Nephron progenitor cell (in vitro differentiated cells): ENCODE measurements at places on chromosomes 4 and X.
A peak's percentile ranks its signal among the peaks of the same experiment; 100 is the strongest.

DNA sequence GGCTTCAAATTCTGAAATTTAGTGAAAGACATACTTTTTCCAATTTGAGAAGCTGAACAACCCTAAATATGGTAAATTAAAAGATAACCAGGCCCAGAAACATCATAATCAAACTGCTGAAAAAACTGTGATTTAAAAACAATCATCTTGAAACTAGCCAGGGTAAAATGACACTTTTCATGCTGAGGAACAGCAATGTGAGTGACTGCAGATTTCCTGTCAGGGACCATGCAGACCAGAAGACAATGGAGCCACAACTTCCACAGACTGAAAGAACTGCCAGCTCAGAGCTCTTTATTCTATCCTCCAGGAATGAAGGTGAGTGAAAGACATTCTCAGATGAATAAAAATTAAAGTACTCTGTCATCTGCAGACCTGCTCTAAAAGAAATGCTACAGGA is 73.3 kb downstream of the NAT8L start:
- DNase-seq: no peak

DNA sequence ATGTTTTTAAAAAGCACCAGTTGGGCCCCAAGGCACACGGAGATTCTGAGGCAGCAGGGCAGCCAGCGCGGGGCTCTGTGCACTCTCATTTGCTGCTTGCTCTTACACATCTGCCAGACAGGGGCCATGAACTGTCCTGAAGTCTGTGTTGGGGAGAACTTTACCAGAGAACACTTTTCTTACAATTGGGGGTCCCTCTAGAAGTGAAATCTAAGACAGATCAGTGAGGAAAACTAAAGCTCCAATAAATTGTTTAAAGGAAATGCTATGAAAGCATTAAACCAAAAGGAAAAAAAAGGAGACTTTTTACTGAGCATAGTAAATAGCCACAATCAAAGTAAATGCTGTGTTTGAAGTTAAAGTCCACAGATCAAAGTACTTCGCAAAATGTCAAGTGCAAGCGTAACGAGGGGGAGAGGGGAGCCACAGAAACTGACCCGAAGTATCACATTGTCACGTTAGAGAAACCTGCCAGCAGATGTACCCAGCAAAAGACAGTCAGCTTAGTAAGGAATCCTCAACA is 37.8 kb downstream of the SORBS2 start:
- DNase-seq: peak; percentile 24

DNA sequence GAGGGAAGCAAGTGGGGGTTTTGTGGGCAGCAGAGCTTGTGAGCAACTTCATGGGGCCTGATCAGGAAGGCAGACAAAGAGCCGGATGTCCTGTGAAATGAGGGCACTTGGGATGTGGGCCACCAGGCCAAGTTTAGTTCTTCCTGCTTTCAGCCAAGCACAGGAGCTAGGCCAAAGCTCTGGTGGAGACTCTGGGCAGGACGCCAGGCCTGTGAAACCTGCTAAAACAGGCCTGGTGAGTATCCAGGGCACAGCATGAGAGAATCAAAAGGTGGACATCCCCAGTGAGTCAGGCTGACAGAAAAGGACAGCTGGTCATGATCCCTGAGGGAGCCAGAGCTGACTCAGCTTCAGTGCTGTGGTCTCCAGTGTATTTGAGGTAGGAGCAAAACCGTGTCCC is 95.7 kb downstream of the NPNT start:
- no peak for DNase-seq

- no peak for DNase-seq
Observed at GRCh38 chr4:105965183-105965800, 70.0 kb downstream of the NPNT start.

- DNase-seq: no peak
Observed at GRCh38 chr4:15809466-15809865, 31.3 kb downstream of the CD38 start.

GRCh38 chrX:10474510-10474909 is 145.9 kb downstream of the MID1 start:
- no peak for DNase-seq

DNA sequence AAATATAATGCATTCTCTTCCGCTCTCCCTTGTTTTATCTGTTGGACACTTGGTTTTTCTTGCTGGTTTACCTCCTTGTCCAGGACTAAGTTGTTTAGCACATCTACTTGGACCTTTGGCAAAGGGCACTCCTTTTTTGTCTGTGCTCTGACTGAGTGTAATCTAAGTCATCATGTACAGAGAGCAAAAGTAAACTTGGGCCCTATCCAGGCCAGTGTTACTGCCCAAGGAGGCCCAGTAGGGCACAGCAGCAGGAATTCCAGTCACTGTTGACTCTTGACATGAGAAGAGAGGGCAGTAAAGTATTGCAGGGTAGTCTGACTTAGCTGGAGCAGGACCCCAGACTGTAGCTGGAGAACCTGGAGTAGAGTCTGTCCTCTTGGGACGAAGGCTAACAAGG is 445.5 kb downstream of the ZIC3 start:
- DNase-seq: no peak

DNA sequence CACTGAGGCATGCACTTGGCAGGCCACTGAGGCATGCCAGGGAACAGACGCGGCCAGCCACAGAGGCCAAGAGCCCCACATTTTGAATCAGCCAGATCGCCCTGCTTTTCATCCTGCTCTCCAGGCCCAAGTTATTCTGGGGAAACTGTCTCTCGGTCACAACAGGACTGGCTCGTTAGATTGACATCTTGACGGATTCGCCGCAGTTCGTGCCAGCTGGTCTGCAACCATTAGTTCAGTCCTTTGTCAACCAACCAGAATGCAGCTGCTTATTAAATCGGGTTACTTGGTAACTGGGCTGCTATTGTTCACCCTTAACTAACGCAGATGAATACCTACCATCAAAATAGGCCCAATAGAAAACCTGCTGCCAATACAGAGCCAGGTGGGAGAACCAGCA is 16.7 kb downstream of the CLDN34 start:
- DNase-seq: no peak

- DNase-seq: no peak
Observed at GRCh38 chr4:66974665-66975064, 570.6 kb downstream of the CENPC start.

DNA sequence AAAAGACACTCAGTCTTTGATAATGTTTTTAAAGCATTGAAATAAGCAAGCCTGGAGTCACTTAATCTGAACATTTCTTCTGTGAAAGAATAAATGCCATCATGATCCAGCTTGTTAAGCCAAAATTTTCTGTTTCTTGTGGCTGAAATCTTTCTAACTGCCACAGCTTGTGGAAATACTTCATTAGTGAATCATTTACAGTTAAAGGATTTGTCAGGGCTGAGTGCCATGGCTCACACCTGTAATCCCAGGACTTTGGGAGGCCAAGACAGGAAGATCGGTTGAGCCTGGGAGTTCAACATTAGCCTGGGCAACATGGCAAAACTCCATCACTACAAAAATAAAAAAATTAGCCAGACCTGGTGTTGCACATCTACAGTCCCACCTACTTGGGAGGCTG is 93.3 kb upstream of the PDE5A start:
- no peak for DNase-seq

DNA sequence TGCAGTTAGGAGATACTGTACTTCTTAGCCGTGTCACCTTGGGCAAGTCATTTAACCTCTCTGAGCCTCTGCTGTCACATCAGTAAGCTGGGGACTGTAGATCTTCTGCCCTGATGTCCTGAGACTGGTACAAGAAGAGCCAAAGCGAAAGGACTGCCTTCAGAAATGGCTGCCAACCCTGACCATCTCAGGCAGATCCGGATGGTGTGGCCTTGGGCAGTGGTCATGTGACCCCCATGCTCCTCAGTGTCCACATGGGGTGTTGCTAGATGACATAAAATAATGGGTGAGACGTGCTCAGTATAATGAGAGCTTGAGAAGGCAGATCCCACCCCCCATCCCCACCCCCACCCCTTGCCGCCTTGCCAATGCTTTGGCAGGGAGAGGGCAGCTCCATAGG is 60.4 kb upstream of the MTM1 start:
- no peak for DNase-seq

DNA sequence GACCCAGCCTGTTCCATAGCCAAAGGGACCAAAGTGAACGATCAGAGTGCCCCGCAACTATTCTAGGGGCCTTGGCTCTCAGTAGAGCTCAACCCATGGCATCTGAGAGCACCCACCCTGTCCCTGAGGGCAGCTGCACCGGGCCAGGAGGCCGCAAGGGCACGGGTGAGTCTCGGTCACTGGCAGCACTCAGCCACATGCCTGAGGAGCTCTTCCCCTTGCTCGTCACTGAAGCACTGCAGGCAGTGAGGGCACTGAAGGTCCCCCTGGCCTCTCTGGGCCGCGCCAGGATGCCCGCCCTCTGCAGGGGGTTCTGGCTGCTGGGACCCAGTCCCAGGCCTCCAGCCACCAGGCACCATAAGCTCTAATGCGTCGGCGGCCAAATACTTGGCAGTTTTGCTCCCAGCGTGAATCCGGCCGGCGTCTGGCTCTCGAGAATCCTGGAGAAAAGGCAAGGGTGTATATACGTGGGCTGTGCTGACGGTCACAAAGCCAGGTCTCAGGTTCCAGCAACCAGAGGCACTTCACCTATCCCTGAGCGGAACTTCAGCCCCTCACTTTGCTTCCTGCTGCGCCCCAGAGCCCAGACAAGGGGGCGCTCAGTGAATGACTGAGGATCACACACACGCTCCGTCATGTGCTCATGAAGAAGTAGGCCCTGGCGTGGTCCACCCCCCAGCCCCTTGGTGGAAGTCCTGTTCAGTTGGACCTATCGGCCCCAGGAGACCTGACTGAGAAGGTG is 13.9 kb downstream of the TNIP2 start:
- no peak for DNase-seq

DNA sequence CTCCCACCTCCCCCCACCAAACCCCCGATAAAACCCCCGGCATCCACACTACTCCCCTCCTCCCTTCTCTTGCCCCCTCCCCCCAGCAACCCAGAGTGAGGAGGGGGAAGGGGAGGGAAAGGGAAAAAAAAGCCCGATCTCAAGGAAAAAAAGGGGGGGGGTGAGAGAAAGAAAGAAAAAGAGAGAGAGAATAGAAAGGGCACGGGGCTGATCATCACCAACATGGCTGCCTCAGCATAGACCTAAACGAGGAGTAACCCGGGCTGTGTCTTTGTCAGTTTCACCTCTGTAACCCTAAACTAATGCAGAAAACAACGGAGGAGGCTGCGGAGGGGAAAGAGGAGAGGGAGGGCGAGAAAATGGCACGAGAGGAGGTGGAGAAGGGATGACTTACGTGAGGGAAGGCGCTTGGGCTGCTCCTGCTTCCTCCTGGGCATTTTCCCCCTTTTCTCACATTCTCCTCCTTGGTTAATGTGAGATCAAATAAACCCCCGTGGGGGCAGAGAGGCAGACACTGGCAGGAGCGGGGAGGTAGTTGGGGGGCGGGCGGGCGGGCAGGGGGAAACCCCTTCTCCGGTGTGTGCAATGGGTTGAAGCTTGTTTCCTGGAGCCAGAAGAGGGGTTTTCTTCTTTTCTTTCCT is 532 bp downstream of the ZNF827 start:
- peak; percentile 27 for DNase-seq

DNA sequence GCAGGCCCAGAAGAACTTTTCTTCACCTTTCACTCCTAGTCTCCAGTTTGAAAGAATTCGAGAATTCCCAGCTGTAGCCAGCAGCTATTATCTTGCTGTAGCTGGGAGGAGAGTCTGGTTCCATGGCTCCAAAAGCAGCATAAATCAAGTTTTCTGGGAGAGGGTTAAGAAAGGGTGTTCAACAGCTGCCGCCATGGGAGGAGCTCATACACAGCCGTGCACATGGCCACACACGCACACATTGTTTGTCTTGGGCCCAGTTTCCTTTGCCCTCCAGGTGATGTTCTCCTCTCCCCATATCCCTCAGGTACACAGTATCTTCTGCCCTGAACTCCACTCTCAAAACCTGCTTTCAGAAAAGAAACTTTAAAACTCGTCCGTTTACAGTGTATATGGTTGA is 4.1 kb upstream of the GPC3 start:
- peak; percentile 12 for DNase-seq

DNA sequence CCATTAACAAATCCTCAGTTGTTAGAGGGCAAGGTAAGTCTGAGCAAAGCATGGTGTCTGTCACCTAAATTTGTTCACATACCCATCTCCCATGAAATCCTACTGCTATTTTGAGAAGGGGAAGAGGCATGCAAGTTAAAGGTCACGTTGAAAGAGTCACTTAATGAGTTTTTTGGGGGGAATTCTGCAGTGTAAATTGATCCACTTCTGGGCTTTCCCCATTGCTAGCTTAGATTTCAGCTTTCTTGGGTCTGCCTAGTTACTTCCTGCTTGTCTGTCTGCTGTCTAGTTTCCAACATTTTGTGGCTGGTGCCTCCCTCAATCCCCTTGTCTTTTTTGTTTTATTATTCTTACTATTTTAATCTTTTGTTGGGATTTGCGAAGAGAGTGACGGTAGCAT is 32.0 kb downstream of the CEP135 start:
- no peak for DNase-seq

GRCh38 chr4:40916880-40917279 is 167.1 kb downstream of the NSUN7 start:
- peak; percentile 36 for DNase-seq

DNA sequence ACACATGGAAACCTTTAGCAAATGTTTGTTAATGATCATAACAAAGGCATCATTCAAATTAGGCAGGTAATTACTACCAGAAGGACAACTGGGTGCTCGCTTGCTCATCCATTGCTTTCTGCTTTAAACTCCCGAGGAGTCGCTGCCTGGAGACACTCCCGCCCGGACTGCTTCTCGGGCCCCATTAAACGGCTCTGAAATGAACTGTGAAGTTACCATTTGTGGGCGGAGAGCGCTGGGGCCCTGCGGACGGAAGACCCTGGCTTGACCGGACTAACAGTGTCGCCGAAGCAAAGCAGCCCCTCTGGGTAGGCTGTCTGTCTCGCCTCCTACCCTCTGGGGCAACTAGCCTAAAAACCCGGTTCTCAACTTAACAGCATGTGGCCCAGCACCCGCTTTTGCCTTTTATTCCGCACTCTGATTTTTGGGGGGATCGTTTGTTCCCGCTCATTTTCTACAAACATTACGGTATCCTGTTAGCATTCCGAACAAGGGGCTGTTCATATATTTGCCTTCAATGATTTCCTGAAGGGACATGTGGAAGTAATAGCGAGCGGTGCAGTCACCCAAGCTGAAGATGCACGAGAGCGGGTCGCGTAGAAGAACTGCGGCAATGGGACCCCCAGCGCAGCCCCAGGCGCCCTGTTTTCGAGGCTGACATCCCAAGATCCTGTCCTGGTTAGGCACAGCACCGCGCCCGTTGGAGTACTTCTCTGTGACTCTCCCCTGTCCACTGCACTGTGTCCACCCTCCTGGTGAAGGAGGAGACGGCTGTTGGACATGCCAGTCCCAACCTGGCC is 1.6 kb upstream of the PDGFRA start:
- peak; percentile 67 for DNase-seq

DNA sequence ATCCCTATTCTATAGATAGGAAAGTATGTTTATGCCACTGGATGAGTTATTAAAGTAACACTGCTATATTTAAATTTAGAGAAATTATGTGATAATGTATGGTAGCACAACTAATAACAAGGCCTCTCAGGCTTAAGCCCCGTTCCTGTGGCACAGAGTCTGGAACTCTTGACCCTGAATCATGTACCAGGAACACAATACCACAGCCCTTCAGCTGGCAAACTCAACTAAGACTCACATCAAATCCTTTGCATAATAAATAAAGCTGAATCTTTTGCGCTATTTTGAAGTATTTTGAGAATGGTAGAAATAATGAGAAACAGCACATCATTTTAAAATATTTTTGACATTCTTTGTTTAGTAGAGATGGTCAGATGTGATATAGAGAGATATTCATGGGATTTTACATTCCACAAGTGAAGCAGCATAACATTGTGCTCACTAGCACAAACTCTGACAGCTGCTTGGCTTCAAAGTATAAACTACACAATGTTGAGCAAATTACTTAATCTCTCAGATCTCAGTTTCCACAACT is 478.4 kb upstream of the FAM241A start:
- DNase-seq: no peak
